ENCODE measurements at places on chromosomes 5 and 9.
A peak's percentile ranks its signal among the peaks of the same experiment; 100 is the strongest.

DNA sequence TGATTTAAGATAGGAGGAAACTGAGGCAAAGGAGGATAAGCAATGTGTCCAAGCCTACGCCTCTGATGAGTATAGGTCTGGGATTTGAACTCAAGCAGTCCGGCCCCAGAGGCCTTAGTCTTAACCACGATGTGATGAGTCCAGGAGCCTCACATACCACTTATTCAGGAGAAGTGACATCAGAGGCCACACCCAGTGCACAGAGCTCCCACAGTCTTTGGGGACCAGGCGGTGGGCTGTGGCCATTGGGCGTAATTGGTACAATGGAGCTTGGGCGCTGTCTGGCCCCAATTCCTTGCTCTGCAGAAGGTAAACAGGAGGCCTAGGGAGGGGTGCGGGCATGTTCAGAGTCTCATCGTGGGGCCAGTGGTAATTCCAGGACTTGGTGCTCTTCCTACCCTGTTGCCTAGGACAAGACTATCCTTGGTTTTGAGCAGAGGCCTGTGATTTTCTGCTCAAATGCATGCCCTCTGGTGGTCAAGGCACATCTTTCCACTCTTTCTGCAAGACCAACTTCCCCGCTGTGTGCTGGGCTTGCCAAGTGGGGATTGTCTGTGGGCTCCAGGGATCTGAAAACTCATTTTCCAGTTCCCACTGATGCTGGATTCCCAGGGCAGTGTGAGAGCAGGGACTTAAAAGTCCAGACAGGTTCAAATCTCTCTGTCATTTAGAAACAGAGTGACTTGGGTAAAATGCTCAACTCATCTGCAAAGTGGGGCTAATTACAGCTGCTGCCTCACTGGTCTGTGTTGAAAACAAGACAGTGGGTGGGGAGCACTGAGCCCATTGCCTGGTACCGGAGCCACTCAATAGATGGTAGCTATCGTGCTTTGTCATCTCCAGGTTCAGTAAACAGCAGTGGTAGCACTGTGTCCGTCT lies 15.8 kb downstream of the NDST1 start:
- peaks cover 10% of the 10 kb centered on the region for H3K4me1 ChIP-seq
- DNase-seq = peak; percentile 29
- no peak overlapping the region for H3K27ac ChIP-seq
- H3K4me3 ChIP-seq = no peak overlapping the region

DNA sequence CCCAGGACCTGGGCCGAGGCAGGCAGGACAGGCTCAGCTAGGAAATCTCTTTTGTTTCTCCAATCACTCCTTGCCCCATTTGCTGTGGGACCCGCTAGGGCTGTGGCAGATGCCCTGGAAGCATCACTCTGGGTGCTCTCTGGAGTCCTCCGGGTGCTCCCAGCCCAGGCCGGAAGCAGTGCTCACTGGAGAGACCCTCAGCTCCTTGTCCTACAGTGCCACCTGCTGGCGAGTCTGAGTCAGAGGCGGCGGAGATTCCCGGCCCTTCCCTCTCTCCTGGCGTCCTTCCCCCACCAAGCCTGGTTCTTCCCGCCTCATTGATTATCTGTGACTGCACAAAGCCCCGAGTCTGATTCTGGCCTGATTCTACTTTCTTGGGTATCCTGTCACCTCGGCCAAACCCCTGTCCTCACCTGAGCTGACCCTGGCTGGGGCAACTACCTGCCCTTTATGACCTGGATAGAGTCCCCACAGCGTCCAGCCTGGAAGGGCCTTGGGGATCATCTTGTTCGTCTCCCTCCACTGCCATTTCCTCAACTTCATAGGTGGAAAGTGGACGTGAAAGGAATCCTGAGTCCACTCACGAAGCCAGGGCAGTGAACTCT lies 7.3 kb upstream of the BARHL1 start:
- no peak overlapping the region for H3K4me3 ChIP-seq
- H3K27me3 ChIP-seq = peaks cover 37% of the 10 kb centered on the region
- no peaks in the 10 kb centered on the region for H3K36me3 ChIP-seq
- no peak overlapping the region for H3K27ac ChIP-seq

- no peaks in the 10 kb centered on the region for H3K27me3 ChIP-seq
- no peak overlapping the region for H3K27ac ChIP-seq
- H3K4me3 ChIP-seq = no peak overlapping the region
- H3K4me1 ChIP-seq = no peaks in the 10 kb centered on the region
- no peaks in the 10 kb centered on the region for H3K36me3 ChIP-seq
Measured at GRCh38 chr5:1763548-1763911, 36.1 kb downstream of the MRPL36 start.

GRCh38 chr5:136007271-136007670 lies 21.5 kb upstream of the TGFBI start:
- no peaks in the 10 kb centered on the region for H3K27me3 ChIP-seq
- no peak overlapping the region for H3K27ac ChIP-seq
- no peaks in the 10 kb centered on the region for H3K4me1 ChIP-seq
- H3K36me3 ChIP-seq = no peaks in the 10 kb centered on the region

DNA sequence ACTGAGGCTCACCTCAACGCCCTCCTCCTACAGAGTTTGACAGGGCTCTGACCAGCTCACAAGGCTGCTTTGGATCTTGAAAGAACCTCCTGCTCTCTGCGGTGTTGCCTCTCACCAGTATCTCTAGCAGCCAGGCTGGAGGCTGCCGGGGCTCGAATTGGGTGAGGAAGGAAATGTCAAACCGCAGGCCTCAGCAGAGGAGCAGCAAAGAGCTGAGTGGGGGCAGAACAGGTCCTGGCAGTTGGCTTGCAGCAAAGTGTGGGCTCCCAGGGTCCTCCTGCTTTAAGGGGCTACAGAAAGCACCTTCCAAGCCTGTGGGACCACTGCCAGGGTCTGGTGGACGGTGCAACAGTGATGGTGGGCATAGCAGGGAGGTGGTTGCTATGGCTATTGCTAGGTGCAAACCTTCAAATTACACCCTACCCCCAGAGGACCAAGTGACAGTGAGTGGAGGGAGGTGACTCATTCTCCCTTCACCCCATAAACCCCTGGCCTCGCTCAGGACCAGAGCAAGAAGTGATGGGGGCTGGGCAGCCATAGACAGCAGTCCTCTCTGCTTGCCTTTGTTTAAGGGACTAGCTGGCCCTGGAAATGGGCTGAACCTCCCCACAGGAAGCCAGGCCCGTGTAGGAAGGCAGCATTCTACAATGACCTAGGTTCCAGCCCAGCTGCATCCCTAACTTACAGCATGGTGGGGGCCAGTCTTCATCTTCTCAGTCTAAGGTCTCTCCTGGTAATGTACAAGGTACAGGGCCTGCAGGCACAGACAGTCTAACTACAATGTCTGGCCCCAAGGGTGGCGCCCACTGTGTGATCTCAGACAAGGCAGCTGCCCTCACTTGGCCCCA lies 18.7 kb downstream of the LCP2 start:
- H3K27me3 ChIP-seq = no peaks in the 10 kb centered on the region
- peaks cover 12% of the 10 kb centered on the region for H3K4me1 ChIP-seq
- no peak overlapping the region for H3K27ac ChIP-seq
- DNase-seq = no peak
- no peaks in the 10 kb centered on the region for H3K36me3 ChIP-seq

- H3K27me3 ChIP-seq = no peaks in the 10 kb centered on the region
- no peak for DNase-seq
- no peaks in the 10 kb centered on the region for H3K4me1 ChIP-seq
- H3K4me3 ChIP-seq = no peak overlapping the region
- H3K27ac ChIP-seq = no peak overlapping the region
Measured at GRCh38 chr5:41433552-41434181, 76.7 kb downstream of the PLCXD3 start.

- no peak overlapping the region for H3K4me3 ChIP-seq
- H3K4me1 ChIP-seq = peaks cover 2% of the 10 kb centered on the region
- H3K27ac ChIP-seq = no peak overlapping the region
- no peaks in the 10 kb centered on the region for H3K36me3 ChIP-seq
- no peaks in the 10 kb centered on the region for H3K27me3 ChIP-seq
Measured at GRCh38 chr5:7329141-7329540, 66.8 kb upstream of the ADCY2 start.

GRCh38 chr5:119420169-119420568 lies 32.1 kb upstream of the HSD17B4 start:
- H3K4me1 ChIP-seq = no peaks in the 10 kb centered on the region
- H3K36me3 ChIP-seq = no peaks in the 10 kb centered on the region
- no peaks in the 10 kb centered on the region for H3K27me3 ChIP-seq
- no peak for DNase-seq
- no peak overlapping the region for H3K4me3 ChIP-seq

- no peak for DNase-seq
- H3K4me1 ChIP-seq = no peaks in the 10 kb centered on the region
- H3K36me3 ChIP-seq = no peaks in the 10 kb centered on the region
- no peak overlapping the region for H3K4me3 ChIP-seq
- no peak overlapping the region for H3K27ac ChIP-seq
- H3K27me3 ChIP-seq = no peaks in the 10 kb centered on the region
Measured at GRCh38 chr9:121975801-121976277, 117.3 kb downstream of the TTLL11 start.

DNA sequence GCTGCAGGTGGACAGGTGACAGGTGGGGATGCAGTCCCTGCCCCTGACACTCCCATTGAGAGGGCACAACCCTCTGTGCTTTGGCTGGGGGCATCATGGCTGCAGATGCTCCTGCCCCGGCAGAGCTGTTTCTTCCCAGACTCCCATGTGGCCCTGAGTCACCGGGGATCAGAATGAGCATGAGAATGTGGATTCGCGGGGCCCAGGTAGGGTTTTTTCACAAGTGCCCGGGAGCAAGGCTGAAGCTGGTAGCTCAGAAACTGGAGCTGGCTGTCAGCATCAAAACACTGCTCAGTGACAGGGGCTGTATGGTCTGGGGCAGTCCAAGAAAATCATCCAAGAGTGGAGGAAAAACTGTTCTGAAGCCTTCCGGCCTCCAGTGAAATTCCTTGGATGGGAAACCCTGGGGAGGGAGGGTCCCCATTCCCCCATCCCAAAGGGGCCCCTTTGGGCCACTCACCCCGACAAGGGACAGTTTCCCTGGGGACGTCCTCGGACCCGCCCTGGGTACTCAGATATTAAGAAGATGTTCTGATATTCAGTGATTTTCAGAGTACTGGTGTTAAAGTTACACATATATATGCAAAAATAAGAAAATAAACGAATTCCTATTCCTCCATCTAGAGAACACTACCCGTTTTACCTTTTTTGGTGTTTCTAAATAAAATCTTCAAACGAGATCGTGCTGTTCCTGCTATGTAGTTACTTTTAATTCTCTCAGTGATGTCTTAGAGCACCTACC lies 120.1 kb upstream of the LPCAT1 start:
- H3K27me3 ChIP-seq = peaks cover 11% of the 10 kb centered on the region
- peaks cover 1% of the 10 kb centered on the region for H3K4me1 ChIP-seq
- DNase-seq = no peak
- no peak overlapping the region for H3K4me3 ChIP-seq

GRCh38 chr9:133327834-133328484 lies 8.0 kb downstream of the SURF6 start:
- no peaks in the 10 kb centered on the region for H3K27me3 ChIP-seq
- no peaks in the 10 kb centered on the region for H3K4me1 ChIP-seq
- H3K36me3 ChIP-seq = peaks cover 18% of the 10 kb centered on the region
- H3K27ac ChIP-seq = no peak overlapping the region
- no peak for DNase-seq

DNA sequence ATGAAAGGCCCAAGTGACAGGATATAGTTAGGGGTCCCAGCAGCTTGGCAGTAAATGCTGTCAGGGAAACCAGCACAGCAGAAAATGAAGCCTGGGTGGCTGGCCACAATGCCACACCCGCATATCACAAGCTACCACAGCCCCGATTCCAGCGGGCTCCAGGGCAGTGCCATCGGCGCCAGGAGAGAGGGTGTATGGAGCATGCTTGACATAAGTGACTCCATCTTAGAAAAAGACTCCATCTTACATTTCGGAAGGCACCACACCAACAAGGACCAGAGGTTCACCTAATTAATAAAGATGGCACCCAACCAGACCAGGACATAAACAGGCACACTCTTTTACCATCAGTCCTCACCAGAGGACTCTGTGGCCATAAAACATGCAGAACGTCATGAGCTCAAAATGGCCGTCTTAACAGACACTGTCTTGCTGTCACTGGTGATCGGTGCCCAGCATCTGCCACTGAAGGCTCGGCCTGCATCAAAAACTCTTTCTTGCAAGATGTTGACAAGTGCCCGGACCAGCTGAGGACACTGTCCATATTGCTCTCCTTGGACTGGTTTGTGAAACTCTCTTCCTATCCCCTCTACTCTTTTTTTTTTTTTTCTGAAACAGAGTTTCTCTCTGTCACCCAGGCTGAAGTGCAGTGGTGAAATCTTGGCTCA lies 67.4 kb upstream of the SPIN1 start:
- no peak for DNase-seq
- H3K27ac ChIP-seq = no peak overlapping the region
- no peaks in the 10 kb centered on the region for H3K27me3 ChIP-seq
- no peaks in the 10 kb centered on the region for H3K36me3 ChIP-seq
- H3K4me1 ChIP-seq = no peaks in the 10 kb centered on the region

DNA sequence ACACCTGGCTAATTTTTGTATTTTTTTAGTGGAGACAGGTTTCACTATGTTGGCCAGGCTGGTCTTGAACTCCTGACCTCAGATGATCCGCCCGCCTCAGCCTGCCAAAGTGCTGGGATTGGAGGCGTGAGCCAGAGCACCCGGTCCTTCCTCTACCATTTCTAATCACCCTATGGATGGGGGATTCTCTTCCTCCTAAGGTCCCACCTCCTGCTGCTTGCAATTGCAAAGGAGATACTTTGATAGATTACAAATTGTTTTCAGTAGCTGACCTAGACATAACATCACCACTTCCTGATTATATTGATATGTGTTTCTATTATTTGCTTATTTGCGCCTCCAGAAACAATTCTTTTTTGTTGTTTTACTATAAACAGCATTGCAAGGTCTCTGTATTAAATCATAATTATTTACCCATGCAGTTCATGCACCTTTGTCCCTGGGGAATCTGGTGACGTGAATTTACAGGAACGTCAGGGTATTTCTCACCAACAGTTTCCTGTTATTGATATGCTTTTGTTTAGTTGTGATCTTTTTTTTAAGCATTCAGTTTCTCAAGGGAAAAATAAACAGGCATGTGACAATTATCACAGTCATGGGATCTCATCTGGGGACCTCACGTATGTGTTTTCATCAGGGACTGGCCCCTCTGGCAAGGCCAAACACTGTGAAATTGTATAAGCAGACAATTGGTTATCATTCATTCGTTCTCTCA lies 43.2 kb downstream of the ESM1 start:
- H3K27ac ChIP-seq = no peak overlapping the region
- no peaks in the 10 kb centered on the region for H3K4me1 ChIP-seq
- no peak overlapping the region for H3K4me3 ChIP-seq
- no peak for DNase-seq

DNA sequence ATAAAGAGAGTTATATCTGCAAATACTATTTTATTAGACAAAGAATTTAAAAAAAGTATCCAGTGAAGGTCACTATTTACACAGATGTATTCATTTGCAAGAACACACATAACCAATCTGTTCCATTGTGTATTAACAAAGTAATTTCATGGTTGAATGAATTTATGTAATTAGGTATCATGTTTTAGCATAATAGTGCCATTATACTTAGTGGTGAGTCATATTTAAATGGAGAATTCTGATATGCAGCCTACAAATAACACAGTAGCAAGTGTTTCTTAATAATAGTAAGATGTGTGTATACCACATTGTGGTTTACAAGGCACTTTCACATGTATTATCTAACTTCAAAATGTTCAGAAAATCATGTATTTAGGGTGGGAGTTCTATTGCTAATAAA lies 1028.5 kb upstream of the ACO1 start:
- no peak for DNase-seq
- no peaks in the 10 kb centered on the region for H3K36me3 ChIP-seq
- H3K27me3 ChIP-seq = no peaks in the 10 kb centered on the region
- H3K4me1 ChIP-seq = no peaks in the 10 kb centered on the region
- H3K4me3 ChIP-seq = no peak overlapping the region

Measured in iPS DF 6.9 (cell line).